ENCODE measurements at places on chromosomes 3 and 15.
A peak's percentile ranks its signal among the peaks of the same experiment; 100 is the strongest.

DNA sequence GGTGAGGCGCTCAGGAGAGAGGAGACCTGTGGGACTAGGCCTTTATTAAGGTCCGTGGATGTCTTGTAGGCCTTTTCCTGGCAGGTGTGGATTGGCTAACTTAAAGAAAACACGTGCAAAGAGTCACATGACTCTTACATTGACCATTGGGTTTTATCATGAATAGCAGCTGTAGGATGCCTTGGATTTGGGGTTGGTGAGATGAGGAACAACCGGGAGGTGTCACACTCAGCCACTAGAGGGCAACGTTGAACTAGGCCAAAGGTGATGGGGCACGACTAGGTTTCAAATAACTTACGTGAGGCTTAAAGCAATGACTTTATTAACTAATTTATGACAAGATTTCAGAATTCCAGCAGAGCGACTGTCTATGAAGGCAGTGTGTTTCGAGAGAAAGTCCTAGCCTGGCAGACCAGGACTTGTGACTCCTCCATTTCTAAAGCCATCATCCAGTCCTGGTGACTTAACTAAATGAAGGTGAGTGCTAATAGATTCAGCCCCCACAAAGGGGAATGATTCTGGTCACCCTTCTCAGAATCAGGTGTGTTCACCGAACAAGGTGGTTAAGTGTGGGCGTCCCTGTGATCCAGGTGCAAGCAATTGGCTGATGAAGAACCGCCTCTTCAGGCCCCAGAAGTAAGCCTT lies 345.6 kb downstream of the MCTP2 start:
- H3K4me1 ChIP-seq: no peaks in the 10 kb centered on the region
- no peak overlapping the region for H3K27ac ChIP-seq
- H3K36me3 ChIP-seq: no peaks in the 10 kb centered on the region

DNA sequence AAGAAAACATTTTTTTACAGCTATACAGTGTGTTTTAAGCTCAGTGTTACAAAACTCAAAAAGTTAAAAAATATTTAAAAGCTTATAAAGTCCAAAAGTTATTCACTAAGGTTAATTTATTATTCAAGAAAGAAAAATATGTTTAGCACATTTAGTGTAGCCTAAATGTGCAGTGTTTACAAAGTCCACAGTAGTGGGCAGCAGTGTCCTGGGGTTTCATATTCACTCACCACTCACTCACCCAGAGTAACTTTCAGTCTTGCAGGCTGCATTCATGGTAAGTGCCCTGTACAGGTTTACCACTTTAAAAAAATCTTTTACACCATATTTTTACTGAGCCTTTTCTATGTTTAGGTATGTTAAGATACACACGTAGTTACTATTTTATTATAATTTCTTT lies 300.2 kb upstream of the TRIM42 start:
- H3K4me3 ChIP-seq: no peak overlapping the region
- no peaks in the 10 kb centered on the region for H3K27me3 ChIP-seq
- no peak for DNase-seq
- H3K4me1 ChIP-seq: no peaks in the 10 kb centered on the region
- no peaks in the 10 kb centered on the region for H3K36me3 ChIP-seq

DNA sequence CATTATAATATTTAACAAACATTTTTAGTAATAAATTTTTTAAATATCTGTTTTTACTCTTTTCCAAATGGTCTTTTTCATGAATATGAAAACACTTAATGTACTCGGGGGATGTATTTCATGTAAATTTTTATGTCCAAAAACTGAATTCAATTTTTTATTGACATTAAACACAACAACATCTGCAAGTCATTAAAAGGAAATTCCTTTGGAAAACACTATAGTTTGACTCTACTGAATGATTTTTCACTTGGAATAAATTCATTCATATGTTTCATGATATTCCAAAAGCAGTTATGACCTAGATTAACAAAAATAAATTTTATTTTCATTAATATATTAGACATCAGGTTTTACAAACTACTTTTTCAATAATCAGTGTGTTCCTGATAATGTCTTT lies 239.8 kb upstream of the AGTR1 start:
- peaks cover 8% of the 10 kb centered on the region for H3K36me3 ChIP-seq
- DNase-seq: no peak
- no peak overlapping the region for H3K4me3 ChIP-seq
- H3K27me3 ChIP-seq: no peaks in the 10 kb centered on the region

DNA sequence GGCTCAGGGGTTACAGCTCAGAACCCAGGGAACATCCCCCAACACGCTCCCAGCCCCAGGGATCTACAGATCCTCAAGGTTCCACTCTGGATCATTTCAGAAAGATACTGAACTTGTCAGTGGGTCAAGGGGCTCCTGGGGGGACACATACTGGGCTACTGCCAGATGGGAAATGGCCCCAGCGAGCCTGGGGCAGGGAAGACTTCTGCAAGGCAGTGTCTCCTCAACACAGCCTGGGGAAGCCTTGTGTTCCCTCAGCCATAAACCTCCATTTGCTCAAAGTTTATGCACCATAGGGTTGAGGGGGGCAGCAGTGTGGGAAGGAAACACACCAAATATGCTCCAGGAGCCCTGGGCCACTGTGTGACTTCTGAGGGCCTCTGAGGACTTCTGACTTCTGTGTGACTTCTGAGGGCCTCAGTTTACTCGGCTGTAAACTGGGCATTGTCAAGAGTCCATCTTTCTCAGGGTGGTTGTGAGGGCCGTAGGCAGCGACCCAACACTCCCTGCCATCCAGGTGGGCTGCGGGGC lies 58.4 kb downstream of the IQSEC1 start:
- no peaks in the 10 kb centered on the region for H3K36me3 ChIP-seq
- H3K4me3 ChIP-seq: peak overlapping the region; percentile 36
- peak; percentile 9 for DNase-seq

GRCh38 chr3:50478051-50478450 lies 25.4 kb downstream of the CACNA2D2 start:
- DNase-seq: no peak
- H3K4me3 ChIP-seq: no peak overlapping the region
- H3K27me3 ChIP-seq: no peaks in the 10 kb centered on the region
- no peak overlapping the region for H3K27ac ChIP-seq

DNA sequence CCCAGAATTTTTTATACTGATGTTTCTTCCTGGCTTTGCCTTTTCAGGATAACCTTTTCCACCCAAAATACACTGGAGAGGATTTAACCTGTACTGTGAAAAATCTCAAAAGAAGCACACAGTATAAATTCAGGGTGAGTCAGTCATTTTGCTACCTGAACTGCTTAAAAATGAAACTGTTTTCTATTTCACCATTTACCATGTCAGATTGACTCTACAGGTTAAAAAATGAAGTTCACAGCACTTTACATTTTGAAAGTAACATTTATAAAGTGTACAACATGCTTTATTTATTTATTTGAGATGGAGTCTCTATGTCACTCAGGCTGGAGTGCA lies 115.2 kb downstream of the GHSR start:
- no peaks in the 10 kb centered on the region for H3K27me3 ChIP-seq
- no peak for DNase-seq
- H3K36me3 ChIP-seq: no peaks in the 10 kb centered on the region
- no peak overlapping the region for H3K27ac ChIP-seq
- H3K4me3 ChIP-seq: no peak overlapping the region

DNA sequence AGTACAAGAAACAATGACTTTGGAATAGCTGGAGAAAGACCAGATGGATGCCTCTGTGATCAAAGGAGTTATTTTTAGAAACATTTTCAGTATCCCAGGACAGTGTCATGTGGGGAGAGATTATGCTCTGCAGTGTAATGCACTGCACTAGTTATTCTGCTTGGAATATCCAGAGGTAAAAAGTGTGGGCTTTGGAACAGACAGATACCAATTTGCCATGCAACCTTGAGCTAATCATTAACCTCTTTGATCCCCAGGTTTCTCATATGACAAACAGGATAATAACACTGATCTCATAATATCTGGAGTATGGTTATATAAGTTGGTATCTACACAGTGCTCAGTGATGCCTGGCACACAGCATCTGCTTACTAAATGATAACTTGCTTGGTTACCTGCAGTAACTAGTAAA lies 12.2 kb upstream of the SLC7A14 start:
- H3K27me3 ChIP-seq: no peaks in the 10 kb centered on the region
- no peaks in the 10 kb centered on the region for H3K36me3 ChIP-seq
- H3K4me1 ChIP-seq: no peaks in the 10 kb centered on the region
- no peak overlapping the region for H3K27ac ChIP-seq
- H3K4me3 ChIP-seq: no peak overlapping the region

- H3K27ac ChIP-seq: no peak overlapping the region
- no peak for DNase-seq
- H3K27me3 ChIP-seq: no peaks in the 10 kb centered on the region
- H3K36me3 ChIP-seq: no peaks in the 10 kb centered on the region
These were observed 77.4 kb downstream of the ACAP2 start for GRCh38 chr3:195365371-195365770.

- no peak overlapping the region for H3K4me3 ChIP-seq
- no peaks in the 10 kb centered on the region for H3K27me3 ChIP-seq
- no peak for DNase-seq
- no peaks in the 10 kb centered on the region for H3K4me1 ChIP-seq
These were observed 427.4 kb upstream of the PPP2R3A start for GRCh38 chr3:135538123-135538522.

GRCh38 chr15:85545752-85546151 lies 165.3 kb downstream of the AKAP13 start:
- DNase-seq: no peak
- peak overlapping the region; percentile 34 for H3K4me3 ChIP-seq
- peak overlapping the region; percentile 85 for H3K27ac ChIP-seq
- no peaks in the 10 kb centered on the region for H3K4me1 ChIP-seq
- no peaks in the 10 kb centered on the region for H3K27me3 ChIP-seq

GRCh38 chr3:65593780-65594752 lies 444.7 kb downstream of the MAGI1 start:
- H3K4me1 ChIP-seq: peaks cover 4% of the 10 kb centered on the region
- no peak overlapping the region for H3K27ac ChIP-seq
- H3K36me3 ChIP-seq: no peaks in the 10 kb centered on the region
- H3K4me3 ChIP-seq: no peak overlapping the region

- H3K36me3 ChIP-seq: no peaks in the 10 kb centered on the region
- H3K4me1 ChIP-seq: no peaks in the 10 kb centered on the region
- peak overlapping the region; percentile 73 for H3K27ac ChIP-seq
- no peak for DNase-seq
These were observed 76.6 kb downstream of the SRGAP3 start for GRCh38 chr3:9172851-9173321.

GRCh38 chr3:61820306-61820992 lies 259.1 kb downstream of the PTPRG start:
- no peak overlapping the region for H3K27ac ChIP-seq
- DNase-seq: no peak
- no peak overlapping the region for H3K4me3 ChIP-seq
- H3K27me3 ChIP-seq: no peaks in the 10 kb centered on the region
- no peaks in the 10 kb centered on the region for H3K36me3 ChIP-seq

DNA sequence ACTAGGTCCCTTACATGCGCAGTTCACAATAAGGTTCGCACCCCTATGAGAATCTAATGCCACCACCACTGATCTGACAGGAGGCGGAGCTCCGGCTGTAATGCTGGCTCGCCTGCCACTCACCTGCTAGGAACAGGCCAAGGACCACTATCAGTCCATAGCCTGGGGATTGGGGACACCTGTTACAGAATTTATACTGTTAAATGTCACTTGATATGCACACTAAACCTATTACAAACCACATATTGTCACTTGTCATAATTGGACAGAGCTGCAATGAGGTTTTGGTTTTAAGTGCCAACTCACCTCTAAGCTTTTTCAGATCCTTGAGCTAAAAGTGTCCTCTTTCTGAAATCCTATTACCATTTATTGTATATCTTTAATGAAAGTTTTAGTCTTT lies 507.9 kb upstream of the TPRG1 start:
- H3K4me1 ChIP-seq: peaks cover 4% of the 10 kb centered on the region
- no peaks in the 10 kb centered on the region for H3K36me3 ChIP-seq
- no peak overlapping the region for H3K27ac ChIP-seq
- H3K27me3 ChIP-seq: no peaks in the 10 kb centered on the region

- H3K36me3 ChIP-seq: no peaks in the 10 kb centered on the region
- no peak for DNase-seq
These were observed 12.1 kb upstream of the PEX5L start for GRCh38 chr3:180048840-180049239.

DNA sequence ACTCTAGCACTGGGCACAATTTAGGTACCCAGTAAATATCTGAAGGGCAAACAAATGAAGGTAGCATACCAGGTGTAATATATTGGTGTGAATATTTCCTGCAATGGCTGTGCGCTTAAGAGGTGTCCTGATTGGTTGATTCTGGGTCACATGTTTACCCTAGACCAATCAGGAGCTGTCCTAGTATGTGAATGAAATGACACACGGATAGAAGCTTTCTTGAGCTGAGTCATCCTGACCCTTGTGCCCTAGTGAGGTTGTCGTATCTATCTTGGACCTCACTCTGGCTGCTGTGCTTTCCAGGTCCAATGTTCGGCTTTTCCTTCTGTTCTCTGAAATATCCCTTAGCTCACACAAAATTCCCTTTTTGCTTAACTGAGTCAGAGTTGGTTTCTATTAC lies 58.1 kb upstream of the FOXP1 start:
- H3K27me3 ChIP-seq: no peaks in the 10 kb centered on the region
- DNase-seq: no peak
- no peaks in the 10 kb centered on the region for H3K4me1 ChIP-seq
- no peak overlapping the region for H3K27ac ChIP-seq

- H3K36me3 ChIP-seq: no peaks in the 10 kb centered on the region
- H3K27ac ChIP-seq: no peak overlapping the region
- H3K4me1 ChIP-seq: no peaks in the 10 kb centered on the region
- DNase-seq: no peak
These were observed 153.5 kb downstream of the CLSTN2 start for GRCh38 chr3:140088513-140088912.

DNA sequence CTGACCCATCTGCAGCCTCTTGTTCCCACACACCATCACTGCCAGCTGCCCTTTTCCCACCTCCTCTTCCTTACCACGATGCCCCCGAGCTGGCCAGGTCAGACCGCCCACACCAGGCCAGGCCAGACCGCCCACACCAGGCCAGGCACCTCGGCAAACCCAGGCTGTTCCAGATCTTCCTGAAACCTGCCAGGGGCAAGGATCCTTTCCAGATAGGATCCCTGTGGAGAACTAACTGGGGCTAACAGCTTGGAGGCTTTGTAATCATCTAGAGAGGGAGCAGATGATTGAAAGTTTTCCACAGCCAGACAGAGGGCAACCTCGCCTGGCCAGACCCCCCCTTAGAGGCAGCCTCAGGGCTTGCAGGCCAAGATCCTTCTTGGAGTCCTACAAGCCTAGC lies 287.3 kb upstream of the TLE3 start:
- no peak overlapping the region for H3K27ac ChIP-seq
- no peaks in the 10 kb centered on the region for H3K4me1 ChIP-seq
- no peaks in the 10 kb centered on the region for H3K36me3 ChIP-seq
- DNase-seq: no peak
- H3K27me3 ChIP-seq: no peaks in the 10 kb centered on the region
- H3K4me3 ChIP-seq: no peak overlapping the region

- no peak overlapping the region for H3K4me3 ChIP-seq
- DNase-seq: no peak
- H3K36me3 ChIP-seq: no peaks in the 10 kb centered on the region
- H3K4me1 ChIP-seq: no peaks in the 10 kb centered on the region
These were observed 14.4 kb upstream of the CCDC39 start for GRCh38 chr3:180693656-180694055.

DNA sequence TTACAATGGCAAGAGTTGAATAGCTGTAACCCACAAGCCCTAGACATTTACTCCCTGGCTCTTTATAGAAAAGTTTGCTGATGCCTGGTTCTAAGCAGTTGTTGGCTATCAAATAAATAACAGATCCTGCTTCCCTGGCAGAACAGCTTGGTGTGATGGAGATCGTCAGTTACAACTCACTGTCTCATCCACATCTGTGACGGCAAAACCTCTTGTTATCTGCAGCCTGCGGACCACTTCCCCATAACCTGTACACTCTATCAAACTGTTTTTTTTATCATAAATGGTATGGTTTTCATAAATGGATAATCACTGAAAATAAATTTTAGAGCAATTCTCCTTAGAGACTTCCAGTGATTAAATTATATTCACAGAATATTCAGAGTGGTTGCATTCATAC lies 14.1 kb downstream of the ZDHHC3 start:
- H3K4me1 ChIP-seq: no peaks in the 10 kb centered on the region
- H3K4me3 ChIP-seq: no peak overlapping the region
- H3K36me3 ChIP-seq: no peaks in the 10 kb centered on the region
